ENCODE measurements at places on chromosomes 13 and 19. TPM values are rescaled to one million over a fixed set of nuclear protein-coding genes. Genes with fewer than 3 reads are reported as not detected.
A peak's percentile ranks its signal among the peaks of the same experiment; 100 is the strongest.

TPTE2 gene
- total RNA-seq, result not detected

NRTN gene
- total RNA-seq, result 2.1 TPM

C13orf46 gene
- 0.18 TPM for total RNA-seq

TMEM221 gene
- total RNA-seq, result 3.6 TPM

DNA sequence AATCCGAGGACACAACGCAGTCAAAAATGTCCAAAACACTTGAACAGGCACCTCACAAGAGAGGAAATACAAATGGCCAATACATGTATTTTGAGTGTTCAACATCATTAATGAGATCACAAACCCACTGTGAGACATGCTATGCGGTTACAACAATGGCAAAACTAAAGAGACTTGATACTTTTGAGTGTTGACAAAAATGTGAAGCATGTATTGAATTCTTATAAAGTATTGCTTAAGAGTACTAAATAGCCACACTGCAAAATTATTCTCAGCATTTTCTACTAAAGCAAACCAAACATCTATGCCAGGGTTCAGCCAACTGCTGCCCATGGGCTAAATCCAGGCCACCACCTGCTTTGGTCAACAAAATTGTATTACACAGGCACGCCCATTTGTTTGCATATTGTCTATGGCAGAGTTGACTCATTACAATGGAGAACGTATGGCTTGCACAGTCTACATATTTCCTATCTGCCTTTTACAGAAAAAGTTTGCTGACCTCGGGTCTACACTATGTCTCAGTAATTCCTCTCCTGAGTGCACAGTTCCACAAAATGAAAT is 135.3 kb downstream of the B3GLCT start:
- H3K27ac ChIP-seq, result no peak overlapping the region
- H3K4me3 ChIP-seq, result no peak overlapping the region
- no peaks in the 10 kb centered on the region for H3K36me3 ChIP-seq
- no peaks in the 10 kb centered on the region for H3K4me1 ChIP-seq

DNA sequence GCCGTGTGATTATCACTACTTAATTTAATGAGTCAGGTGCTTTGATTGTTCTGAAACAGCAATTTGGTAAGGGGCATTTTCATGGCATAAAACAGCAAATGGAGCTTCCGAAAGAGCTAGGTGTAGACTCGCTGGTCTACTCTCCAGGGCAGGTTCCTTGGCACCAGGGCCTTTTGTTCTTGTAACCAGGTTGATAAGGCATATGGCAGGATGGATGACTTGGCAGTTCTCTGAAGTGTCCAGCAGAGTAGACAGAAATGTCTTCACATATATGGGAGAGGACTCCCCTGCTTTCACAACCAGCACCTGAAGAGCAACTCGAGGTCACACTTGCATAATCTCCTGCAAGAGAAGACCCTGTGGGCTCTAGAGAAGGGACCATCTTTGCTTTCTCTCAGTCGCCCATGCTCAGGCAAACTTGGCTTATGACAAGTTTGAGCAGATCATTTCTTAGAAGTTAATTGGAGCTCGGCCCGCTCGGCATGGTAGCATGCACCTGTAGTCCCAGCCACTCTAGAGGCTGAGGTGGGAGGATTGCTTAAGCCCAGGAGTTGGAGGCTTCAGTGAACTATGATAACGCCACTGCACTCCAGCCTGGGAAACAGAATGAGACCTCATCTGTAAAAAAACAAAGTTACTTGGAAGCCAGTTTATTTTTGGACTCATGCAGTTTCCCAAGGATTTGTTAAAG is 23.3 kb upstream of the WASF3 start:
- peaks cover 2% of the 10 kb centered on the region for H3K4me1 ChIP-seq
- H3K27ac ChIP-seq, result no peak overlapping the region
- H3K36me3 ChIP-seq, result no peaks in the 10 kb centered on the region
- no peak for DNase-seq
- peaks cover 31% of the 10 kb centered on the region for H3K27me3 ChIP-seq

DNA sequence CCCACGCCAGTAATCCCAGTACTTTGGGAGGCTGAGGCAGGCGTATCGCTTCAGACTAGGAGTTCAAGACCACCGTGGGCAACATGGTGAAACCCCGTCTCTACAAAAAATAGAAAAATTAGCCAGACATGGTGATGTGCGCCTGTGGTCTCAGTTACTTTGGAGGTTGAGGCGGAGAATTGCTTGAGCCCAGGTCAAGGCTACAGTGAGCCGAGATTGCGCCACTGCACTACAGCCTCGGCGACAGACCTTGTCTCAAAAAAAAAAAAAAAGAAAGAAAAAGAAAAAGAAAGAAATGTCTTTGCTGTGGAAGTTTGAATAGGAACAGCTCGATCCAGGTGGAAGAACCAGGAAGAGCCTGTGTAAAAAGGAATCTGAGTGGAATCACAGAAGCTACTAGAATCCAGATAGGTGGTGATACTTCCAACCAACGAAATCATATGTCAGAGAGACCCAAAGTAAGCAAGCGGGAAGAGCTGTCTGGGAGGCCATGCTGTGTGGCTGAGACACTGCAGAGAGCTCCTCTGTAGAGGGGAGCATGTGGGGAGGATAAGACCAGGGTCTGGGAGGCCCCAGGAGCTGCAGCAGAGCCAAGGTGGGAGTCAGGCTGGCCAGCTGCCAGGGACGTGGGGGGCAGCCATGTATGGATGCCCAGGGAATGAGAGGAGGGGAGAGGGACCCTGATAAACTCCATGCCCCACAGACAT is 21.1 kb downstream of the LATS2 start:
- peaks cover 11% of the 10 kb centered on the region for H3K36me3 ChIP-seq
- no peak overlapping the region for H3K27ac ChIP-seq
- DNase-seq, result no peak

DNA sequence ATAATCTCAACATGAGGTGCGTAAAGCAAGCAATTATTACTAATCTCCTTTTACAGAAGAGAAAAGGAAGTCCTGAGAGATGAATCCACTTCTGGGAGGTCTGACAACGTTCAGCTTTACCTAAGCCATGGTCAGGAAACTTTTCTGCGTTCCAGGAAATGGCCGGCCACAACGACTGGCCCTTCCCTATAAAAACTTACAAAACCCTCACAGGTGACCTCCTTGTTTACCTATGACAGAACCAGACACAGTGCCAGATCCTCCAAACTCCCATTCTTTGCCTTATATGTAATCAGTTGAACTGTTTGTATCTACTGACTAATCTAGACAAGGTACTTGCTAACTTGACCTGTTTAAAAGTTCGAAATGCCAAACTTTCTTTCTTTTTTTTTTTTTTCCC is 351.7 kb upstream of the TMTC4 start:
- H3K27me3 ChIP-seq, result no peaks in the 10 kb centered on the region
- no peaks in the 10 kb centered on the region for H3K36me3 ChIP-seq
- no peak overlapping the region for H3K27ac ChIP-seq
- H3K4me3 ChIP-seq, result no peak overlapping the region
- peaks cover 7% of the 10 kb centered on the region for H3K4me1 ChIP-seq

DNA sequence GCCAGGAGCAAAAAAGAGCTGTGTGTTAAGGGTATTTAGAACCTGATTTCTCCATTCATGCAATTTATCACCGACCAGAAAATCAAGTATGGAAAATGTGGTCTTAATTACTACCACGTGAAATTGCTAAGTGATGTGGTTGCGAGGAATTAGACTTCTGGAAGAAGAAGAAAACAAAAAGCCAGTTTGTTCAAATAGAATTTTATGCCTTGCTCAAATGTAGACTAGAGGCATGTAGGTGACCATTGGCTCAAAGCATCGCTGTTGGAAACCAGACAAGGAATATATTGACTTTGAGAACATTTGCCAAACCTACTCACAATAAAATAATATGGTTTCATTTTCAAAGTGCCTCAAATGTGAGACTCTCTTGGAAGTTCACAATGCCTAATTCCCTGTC is 57.3 kb upstream of the LRCH1 start:
- H3K27ac ChIP-seq, result no peak overlapping the region
- H3K36me3 ChIP-seq, result no peaks in the 10 kb centered on the region
- H3K27me3 ChIP-seq, result peaks cover 14% of the 10 kb centered on the region

GRCh38 chr13:49302817-49303216 is 55.1 kb downstream of the CDADC1 start:
- DNase-seq, result no peak
- peaks cover 2% of the 10 kb centered on the region for H3K27me3 ChIP-seq
- H3K4me1 ChIP-seq, result peaks cover 16% of the 10 kb centered on the region
- H3K27ac ChIP-seq, result no peak overlapping the region
- no peaks in the 10 kb centered on the region for H3K36me3 ChIP-seq

GRCh38 chr19:23817519-23817918 is 58.8 kb upstream of the ZNF681 start:
- H3K27me3 ChIP-seq, result no peaks in the 10 kb centered on the region
- H3K36me3 ChIP-seq, result peaks cover 52% of the 10 kb centered on the region
- H3K4me3 ChIP-seq, result no peak overlapping the region

GRCh38 chr19:996051-996838 is 4.0 kb upstream of the GRIN3B start:
- peak overlapping the region; percentile 26 for H3K4me3 ChIP-seq
- no peak overlapping the region for H3K27ac ChIP-seq
- H3K27me3 ChIP-seq, result peaks cover 34% of the 10 kb centered on the region
- no peak for DNase-seq

GRCh38 chr13:112434032-112434431 is 57.9 kb downstream of the SPACA7 start:
- no peak for DNase-seq
- H3K36me3 ChIP-seq, result no peaks in the 10 kb centered on the region
- H3K4me3 ChIP-seq, result no peak overlapping the region
- peaks cover 28% of the 10 kb centered on the region for H3K27me3 ChIP-seq

DNA sequence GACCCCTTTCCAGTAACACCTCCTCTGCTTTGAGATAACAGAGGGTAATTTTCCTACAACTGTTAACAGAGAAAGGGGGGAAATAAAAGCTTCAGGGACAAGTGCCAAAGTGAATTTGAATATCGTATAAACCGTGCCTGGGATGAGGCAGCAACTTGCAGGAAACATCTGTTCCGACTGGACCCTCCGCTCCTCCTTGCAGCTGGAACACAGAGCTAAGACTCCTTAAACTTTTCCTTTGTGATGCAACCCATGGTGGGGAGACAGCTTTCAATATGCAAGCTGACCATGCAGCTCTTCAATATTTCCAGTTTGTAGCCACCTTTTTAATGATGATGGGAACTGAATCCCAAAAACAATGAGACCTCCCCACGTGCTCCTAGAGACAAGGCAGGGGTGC is 432.6 kb downstream of the ZNF536 start:
- no peak overlapping the region for H3K27ac ChIP-seq
- H3K27me3 ChIP-seq, result peaks cover 30% of the 10 kb centered on the region
- DNase-seq, result no peak
